Endothelial cell (in vitro differentiated cells): ENCODE measurements at places on chromosomes 6 and 20. TPM values are rescaled to one million over a fixed set of nuclear protein-coding genes. Genes with fewer than 3 reads are reported as not detected.

The FKBP5 gene
- total RNA-seq = 7.2 TPM

The TFEB gene
- 10.4 TPM for total RNA-seq

The EEF1E1 gene
- total RNA-seq = 14.0 TPM

The SEMG1 gene
- not detected for total RNA-seq

The GINM1 gene
- total RNA-seq = 32.2 TPM

The IPCEF1 gene
- 18.8 TPM for total RNA-seq

The SNHG17 gene
- total RNA-seq = 18.0 TPM

The ULBP1 gene
- total RNA-seq = 24.8 TPM

The RAE1 gene
- total RNA-seq = 32.1 TPM

The ADGRF1 gene
- total RNA-seq = not detected

The SLC22A16 gene
- 0.54 TPM for total RNA-seq

The CPXM1 gene
- 139 TPM for total RNA-seq

The PSORS1C1 gene
- total RNA-seq = 0.54 TPM

The KIF25 gene
- not detected for total RNA-seq

The DLK2 gene
- 0.18 TPM for total RNA-seq

The CLDN20 gene
- total RNA-seq = 0.23 TPM

The HLA-DPB1 gene
- 14.4 TPM for total RNA-seq

The FUT9 gene
- 5.7 TPM for total RNA-seq

The PRELID3B gene
- 40.2 TPM for total RNA-seq

The RNF182 gene
- 2.7 TPM for total RNA-seq

The CRISP2 gene
- total RNA-seq = not detected

The DPM1 gene
- 40.0 TPM for total RNA-seq

The FANCE gene
- 21.8 TPM for total RNA-seq

The PROKR2 gene
- not detected for total RNA-seq

The HIVEP2 gene
- total RNA-seq = 15.6 TPM

The UNC93A gene
- total RNA-seq = not detected

The SLC35D3 gene
- total RNA-seq = not detected

The SLC26A8 gene
- 0.97 TPM for total RNA-seq

The MCUR1 gene
- total RNA-seq = 39.7 TPM

The LHFPL5 gene
- total RNA-seq = not detected
